ENCODE measurements at places on chromosomes 6 and 20.

DNA sequence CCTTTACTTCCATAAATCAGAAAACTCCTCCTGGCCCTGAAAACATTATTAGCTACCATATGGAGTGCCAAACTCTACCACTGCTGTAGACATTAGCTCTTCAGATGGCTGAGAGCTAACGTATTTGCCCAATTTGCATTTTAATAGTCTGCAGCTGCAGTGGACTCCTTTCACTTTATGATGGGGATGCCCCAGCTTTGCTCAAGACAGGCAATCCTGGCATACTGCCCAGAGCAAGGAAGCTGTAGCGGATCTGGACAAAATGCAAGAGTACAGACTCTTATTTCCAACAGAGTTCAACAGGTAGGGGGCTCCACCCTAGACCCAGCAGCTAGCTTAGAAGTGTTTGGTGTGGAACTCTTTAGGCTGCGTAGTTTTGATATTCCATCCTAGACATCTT, 246.7 kb downstream of the FOXC1 start:
- no peak for DNase-seq

GRCh38 chr6:37592085-37592698, 92.5 kb upstream of the CCDC167 start:
- DNase-seq = no peak

- no peak for DNase-seq
Observed at GRCh38 chr6:42450477-42451332, 1.0 kb downstream of the TRERF1 start.

GRCh38 chr6:169813969-169814368, 62.5 kb downstream of the ERMARD start:
- no peak for DNase-seq

DNA sequence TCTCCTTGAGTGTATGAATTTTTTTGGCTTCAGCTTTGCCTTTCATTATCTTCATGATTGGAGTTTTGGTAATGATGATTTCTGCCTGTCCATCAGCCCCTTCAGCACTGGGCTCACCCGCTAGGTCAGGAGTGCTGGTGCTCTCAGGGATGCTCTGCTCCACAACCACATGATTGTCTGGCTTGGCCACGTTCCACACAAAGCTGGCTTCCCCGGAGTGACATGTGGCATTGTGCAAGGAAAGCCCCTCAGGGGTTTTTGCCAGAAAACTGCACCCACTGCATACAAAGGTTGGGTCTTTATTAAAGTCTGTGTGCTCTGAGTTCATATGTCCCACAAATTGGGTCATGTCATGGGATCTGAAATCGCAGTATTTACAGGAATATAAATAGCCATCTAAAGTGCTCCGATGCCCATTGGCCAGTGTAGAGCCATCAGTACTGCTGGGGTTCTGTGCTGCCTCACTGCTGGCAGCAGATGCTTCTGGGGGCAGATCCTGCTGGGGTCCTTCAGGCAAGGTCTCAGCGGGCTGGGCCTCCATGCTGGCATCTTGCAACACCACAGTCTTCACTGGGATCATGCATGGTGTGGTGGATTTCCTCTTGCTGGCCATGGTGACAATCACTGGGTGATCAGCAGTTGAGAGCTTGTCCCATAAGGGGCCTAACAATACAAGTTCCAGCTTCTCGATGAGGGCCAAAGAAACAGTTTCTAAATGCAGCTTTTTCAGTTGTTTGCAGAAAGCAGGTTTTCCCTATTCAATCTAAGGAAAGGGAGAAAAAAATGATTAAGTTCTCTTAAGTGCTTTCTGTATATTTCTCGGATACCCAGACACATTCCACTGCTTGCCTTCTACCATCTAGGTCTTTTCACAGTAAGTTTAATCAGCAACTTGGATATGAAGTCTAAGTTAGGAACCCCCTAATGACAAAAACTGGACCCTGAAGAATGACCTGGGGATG, 67.2 kb downstream of the PLCG1 start:
- DNase-seq = no peak

GRCh38 chr6:113149511-113149910, 707.6 kb upstream of the MARCKS start:
- DNase-seq = no peak

DNA sequence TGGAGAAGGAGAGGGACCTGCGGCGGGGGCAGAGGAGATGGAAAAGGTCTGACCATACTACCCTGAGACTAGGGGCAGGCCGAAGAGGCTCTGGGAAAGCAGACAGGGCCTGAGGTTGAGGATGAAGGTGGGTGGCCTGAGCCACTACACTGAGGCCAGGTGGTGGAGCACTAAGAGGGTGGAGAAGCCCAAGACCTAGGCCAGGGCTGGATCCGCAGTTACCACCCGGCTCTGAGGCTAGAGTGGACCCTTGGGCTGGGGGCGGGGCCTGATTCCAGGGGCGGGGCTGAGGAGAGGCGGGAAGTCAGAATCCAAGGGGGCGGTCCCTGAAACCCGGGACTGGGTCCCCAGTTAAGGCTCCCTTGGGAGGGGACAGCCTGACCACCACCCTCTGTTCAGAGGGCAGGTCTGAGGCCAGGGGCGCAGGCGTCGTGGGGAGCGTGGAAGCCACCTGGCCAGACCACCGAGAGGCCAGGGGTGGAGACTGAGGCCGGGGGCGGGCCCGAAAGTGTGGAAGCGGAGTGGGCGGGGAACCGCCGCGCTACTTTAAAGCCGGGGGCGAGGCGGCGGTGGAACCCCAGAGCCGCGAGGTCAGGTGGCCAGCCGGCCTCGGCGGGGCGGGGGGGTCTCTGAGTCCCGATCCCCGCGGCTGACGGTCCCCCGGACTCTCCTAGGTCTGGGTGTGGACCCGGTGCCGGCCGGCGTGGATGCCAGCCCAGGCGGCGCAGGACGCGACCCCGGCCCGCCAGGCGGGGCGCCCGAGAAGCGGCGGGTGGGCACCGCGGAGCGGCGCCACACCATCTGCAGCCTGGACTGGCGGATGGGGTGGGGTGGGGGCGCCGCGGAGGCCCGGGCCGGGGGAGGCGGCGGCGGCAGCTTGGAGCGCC, 8.3 kb downstream of the CCM2L start:
- no peak for DNase-seq

DNA sequence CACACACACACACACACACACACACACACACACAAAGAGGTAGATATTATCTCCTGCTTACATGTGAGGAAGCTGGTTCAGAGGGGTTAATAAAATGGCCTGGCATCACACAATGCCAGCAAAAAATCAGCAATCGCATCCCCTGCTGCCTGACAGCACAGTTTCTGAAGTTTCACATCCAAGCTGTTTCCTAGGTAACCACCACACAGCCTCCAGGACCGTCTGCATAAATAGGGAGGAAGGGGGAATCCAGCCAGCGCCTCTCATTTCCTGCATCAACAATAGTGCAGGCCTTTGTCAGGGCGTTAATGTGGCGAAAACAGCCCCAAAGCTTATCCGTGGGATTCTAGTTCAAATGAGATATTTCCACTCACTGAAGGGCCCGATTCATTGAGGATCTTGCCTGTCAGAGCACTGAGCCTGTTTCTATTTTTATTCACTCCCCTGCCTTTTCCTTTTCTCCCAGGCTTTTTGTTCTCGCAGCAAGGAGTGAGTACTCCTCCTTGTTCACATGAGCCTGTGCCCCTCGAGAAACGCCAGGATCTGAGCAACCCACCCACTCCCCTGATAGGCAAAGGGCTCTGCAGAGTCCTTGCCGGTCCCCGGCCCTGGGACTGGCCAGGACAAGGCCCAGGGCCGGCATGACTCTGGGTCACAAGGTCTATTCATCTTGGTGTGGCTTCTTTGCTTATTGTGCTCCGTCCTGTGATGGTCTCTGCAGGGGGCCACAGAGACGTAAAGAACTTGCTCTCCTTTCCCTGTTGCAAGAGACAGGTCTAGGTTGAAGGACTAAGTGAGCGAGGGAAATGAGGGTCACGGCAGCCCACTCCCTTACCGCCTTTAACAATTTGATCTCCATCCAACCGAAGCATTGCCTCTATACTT, 32.7 kb downstream of the TUBB2B start:
- peak; percentile 42 for DNase-seq

GRCh38 chr6:156718647-156719394, 58.4 kb upstream of the ARID1B start:
- no peak for DNase-seq

DNA sequence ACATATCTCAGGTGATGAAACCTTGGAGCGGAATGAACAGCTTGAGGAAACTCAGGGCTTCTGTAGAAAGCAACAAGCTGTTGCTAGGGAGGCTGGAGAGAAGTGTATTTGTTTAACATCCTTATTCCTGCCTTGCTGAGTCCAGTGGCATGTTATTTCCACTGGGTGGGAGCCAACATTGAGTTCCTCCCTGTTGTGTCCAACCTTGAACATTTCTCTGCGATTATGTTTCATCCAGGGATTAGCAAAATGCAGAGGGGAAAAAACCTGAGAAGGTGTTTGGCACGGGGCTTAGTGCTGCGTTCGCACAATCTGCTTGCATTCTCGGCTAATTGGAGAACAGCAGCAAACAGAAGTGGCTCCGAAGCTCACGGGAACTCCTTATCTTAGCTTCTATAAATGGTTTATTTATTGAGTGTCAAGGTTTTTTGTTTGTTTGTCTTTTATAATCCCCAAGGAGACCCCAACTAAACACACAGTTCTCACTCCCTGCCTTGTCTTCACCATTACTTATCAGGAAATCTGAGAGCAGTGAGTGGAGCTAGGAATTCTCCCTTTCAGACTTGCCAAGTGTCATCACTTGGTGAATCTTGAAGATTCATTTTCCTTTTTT, 412.8 kb downstream of the CDC5L start:
- DNase-seq = no peak

- DNase-seq = no peak
Observed at GRCh38 chr6:129046526-129046925, 163.6 kb downstream of the LAMA2 start.

DNA sequence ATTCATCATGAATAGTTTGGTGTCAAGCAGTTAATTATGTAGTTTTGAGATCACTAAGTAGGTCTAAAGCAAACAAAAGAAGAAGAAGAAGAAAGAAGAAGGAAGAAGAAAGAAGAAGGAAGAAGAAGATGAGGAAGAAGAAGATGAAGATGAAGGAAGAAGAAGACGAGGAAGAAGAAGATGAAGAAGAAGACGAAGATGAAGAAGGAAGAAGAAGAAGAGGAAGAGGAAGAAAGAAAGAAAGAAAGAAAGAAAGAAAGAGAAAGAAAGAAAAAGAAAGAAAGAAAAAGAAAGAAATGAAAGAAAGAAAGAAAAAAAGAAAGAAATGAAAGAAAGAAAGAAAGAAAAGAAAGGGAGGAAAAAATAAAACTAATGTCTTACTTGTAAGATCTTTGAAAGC, 9.2 kb downstream of the TMC2 start:
- no peak for DNase-seq

DNA sequence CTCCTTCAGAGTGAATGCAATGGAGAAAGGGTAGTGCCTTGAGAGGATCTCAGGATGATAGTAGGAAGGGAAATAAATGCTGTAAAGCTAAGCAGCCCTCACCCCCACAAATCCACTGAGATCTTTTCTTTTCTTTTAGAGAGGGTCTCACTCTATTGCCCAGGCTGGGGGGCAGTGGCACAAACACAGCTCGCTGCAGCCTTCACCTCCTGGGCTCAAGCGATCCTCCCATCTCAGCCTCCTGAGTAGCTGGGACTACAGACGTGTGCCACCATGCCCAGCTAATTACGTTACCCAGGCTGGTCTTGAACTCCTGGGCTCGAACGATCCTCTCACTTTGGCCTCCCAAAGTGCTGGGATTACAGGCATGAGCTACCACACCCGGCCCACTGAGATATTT, 16.0 kb upstream of the AVP start:
- no peak for DNase-seq

DNA sequence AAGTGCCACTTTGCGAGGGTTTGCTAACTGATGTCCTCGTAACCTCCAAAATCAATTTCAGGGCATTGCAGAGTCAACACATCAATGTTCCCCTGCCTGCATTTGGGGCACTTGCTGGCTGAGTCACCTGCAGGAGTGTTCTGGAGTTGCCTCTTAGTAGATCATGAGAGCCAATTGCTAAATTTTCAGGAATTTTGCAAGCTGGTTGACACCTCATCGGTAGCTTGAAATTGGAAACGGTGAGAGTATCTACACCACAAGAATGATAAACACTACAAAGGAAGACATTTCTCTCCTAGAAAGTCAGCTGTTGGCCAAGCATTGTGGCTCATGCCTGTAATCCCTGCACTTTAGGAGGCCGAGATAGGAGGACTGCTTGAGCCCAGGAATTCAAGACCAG, 10.8 kb upstream of the BFSP1 start:
- no peak for DNase-seq

DNA sequence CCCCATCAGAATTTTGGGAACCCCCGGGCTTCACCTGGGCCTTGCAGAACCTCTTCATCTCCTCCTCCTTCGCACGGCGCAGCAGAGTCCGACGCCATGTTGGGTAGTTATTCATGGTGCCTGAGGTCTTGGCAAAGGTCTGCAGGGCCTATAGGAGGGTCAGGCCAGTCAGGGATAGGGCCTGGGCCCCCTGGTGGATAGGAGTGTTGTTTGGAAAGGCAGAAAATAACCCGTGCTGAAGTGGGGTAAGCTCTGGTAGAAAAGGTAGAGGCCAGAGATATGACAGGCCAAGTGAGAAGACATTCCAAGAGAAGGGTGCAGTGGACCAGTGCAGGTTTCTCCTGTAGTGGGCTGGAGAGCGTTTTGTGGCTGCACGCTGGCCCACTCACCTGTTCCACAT, 4.9 kb downstream of the SMPD2 start:
- no peak for DNase-seq

DNA sequence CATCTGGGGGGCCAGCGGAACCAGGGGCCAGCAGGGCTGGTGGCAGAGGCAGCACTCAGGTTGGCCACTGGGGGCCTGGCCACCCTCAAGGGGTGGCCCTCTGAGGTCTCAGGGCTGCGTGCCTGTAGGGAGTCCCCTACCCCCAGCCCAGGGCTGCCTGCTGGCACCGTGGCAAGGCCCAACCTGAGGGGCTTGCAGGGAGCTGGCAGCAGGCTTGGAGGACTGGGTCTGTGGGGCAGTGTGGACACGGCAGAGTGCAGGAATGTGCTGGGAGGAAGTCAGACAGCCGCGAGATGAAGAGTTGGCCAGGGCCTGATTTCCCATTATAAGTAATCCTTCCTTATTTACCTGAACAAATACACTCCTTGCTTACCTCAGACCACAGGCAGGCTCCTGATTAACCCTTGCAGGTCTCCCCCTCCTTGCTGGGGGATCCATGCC, at the start of gene SPDEF:
SPDEF (minus strand) TSS at position 299 of the 441 bp plus-strand sequence. CDS start 11,874 bp downstream, outside the sequence.
- DNase-seq = no peak

DNA sequence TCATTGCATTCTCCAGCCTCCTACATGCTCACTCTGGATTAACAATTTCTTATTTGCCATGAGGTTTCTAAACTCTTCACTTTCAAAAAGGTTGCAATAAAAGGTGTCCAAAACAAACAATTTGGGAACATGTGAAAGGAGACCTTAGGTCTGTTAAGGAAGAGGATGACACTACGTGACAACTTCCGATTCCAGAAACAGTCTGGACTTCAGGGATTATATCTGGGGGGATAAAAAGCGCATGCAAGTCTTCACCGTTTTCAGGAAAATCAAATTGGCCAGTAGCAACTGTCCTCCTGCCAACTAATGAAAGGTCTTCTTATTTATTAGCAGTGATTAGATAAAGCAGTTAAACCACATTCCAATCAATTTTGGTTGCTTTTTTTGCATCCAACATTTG, 1.8 kb downstream of the ZDHHC14 start:
- no peak for DNase-seq

GRCh38 chr20:64176971-64177370, 12.7 kb downstream of the MYT1 start:
- DNase-seq = no peak
